NCI-H69 (cell line): ENCODE measurements at places on chromosomes 4 and X.

- no peak for DNase-seq
Observed at GRCh38 chr4:168059251-168059650, 33.1 kb upstream of the ANXA10 start.

DNA sequence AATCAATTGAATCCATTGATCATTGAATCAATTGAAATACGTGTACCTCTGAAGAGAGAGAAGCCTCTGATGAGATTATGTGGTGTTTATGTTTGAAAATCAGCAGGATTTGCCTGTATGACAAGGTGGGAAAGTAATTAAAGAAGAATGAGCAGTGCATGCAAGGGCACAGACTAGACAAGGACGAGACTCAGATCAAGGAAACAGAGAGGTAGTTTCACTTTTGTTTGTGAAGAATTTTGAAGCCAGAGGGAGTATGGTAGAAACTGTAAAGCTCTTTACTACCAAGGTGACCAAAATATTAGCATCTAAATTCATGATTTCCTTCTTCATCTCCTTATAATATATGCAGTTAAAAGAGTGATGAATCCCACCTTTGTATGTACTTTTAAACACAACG, 1830.0 kb upstream of the IGFBP7 start:
- DNase-seq = no peak

- DNase-seq = peak; percentile 94
Observed at GRCh38 chrX:39764441-39764914, 333.3 kb downstream of the BCOR start.

DNA sequence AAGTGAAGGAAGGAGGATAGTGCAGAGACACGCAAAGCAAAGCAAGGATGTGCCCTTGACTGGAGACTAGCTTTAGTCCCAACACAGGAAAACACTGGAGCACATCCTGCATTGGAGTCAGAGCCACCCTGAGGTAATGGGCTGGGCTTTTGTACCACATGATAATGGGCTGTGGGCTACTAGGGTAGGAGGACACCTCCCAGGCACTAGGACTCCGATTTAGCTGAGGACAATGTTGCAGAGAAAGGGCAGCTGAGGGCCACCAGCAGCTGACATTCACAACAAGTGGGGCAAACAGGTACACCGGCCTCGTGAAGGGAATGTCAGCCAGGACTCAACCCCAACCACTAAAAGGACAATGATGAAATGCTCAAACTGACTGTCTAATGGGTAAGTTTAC, 10.2 kb downstream of the SDAD1 start:
- DNase-seq = no peak

DNA sequence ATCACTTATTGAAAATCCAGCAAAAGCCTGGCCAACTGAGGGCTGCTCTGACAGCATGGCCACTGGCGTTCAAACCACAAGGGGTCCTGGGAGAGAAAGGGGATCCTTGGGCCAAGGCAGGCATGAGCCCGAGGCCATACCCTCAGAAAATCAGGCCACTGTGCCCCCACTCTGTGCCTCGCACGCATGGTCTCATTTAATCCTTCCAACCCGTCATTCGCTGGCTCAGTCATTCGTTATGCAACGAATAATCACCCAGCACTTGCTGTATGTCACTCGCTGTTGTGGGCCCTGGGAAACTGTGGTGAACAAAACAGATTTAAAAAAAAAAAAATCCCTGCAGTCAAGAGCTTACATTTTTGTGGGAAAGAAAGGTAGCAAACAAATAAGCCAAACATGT, 112.7 kb downstream of the BCOR start:
- DNase-seq = no peak

GRCh38 chr4:154516318-154517029, 24.9 kb upstream of the DCHS2 start:
- DNase-seq = no peak
